ENCODE measurements at places on chromosomes 7 and 10. TPM values are rescaled to one million over a fixed set of nuclear protein-coding genes. Genes with fewer than 3 reads are reported as not detected.

The CELF2 gene
- total RNA-seq, result 28.6 TPM

- no peak for DNase-seq
Measured at GRCh38 chr7:77727936-77728701, 31.9 kb downstream of the RSBN1L start.

DNA sequence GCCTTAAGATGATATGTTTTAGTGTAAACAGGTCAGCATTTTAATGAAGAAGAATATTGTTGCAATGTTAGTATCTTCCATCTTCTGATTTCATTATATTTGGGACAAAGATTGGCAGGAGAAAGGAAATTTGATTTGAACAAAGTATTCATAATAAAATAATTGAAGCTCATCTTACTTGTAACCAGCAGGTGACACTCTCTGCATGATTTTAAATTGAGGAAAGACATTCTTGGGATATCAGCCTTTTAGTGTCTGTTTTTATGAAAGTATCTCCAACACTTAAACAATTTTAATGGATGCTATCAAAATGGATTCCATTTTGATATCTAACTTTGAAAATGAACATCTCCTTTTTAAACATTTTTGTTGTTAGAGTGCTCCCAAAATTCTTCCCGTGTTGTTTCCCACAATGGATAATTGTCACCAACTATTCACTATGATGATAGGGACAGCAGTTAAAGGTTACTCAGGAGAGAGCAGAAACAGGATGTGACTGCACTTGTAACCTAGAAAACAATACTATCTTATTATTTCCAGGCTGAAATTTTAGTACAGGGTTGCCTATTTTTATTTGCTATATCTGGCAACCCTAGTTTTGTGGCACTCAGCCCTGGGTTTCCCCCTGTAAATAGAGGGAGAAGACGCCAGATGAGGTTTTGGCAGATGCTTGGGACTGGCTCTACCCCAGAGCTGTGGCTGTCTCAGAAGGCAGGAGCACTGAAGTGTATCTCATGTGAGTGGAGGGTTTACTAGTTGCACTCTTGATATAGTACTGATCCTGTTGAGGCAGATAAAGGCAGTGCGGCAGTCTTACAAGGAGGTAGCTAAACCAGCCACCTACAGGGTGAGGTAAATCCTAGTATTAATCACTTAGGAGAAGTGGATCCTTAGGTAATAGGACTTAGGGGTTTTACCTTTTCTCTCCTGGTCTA lies 31.0 kb upstream of the ABCB4 start:
- no peak for DNase-seq

DNA sequence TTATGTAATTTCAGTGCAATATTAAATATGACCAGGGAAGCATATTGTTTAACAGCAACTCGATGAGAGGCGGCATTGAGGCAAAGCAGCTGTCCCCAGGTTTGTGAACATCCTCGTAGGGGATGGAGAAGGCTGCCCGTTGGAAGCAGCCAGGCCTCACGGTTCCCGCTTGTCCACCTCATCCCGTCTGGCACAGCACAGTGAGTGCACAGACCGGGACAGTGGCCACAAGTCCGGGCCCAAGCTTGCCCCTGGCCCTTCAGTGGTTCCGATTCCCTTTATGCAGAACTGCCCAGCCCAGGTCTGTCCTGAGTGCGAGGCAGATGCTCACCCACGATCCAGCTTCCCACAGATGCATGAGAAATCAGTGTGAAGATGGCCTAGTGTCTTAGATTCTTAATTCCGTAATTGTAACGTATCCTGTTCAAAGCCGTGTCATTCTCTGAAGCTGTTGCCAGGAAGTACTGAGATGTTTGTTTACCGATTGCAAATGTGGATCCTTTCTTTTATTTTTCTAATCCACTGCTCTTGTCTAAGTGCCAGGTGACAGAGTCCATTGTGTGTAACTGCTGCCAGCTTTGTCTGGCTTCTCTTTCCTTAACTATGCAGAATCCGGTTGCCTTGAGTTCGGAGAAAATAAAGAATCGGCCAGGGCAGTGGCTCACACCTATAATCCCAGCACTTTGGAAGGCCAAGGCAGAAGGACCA lies 35.5 kb downstream of the PFKP start:
- DNase-seq, result no peak

DNA sequence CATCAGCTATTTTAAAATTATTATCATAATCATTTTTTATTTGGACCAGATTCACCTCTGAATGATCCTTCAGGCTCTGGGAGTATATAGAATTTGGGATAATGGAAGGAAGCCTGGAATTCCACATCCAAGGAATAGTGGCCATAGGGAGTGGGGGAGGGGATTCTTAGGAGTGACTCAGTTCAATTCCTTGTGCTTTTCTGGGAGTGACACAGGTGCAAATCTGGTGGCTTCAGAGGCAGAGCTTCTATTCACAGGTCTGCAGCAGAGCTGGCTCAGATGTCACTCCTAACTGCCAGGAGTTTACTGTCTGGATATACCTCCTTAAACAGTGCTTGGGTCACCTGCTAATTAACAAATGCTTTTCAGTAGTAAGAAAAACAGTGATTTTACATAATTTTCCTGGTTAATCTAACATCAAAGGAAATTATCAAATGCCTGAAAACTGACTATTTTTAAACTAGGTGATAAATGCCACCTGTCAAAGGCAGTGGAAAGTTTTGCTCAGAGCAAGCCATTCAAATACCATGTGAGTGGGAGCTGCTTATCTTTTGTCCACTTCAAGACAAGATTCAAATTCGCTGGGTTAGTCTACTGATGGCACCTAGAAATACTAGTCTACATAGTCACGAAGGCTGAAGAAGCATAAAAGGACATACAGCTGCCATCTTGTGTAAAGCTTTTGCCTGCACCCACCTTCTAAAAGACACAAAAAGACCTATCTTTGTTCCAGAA lies 106.7 kb upstream of the LAMB4 start:
- DNase-seq, result no peak
